Ovary (tissue), 10 donors: ENCODE measurements at places on chromosomes 5 and 9. TPM values are rescaled to one million over a fixed set of nuclear protein-coding genes. Genes with fewer than 3 reads are reported as not detected.

GRCh38 chr5:144121577-144121976 is 48.9 kb downstream of the YIPF5 start:
- H3K4me3 ChIP-seq, result no peak overlapping the region
- no peaks in the 10 kb centered on the region for H3K4me1 ChIP-seq
- no peaks in the 10 kb centered on the region for H3K36me3 ChIP-seq
- no peaks in the 10 kb centered on the region for H3K27me3 ChIP-seq
- DNase-seq, result no peak

DNA sequence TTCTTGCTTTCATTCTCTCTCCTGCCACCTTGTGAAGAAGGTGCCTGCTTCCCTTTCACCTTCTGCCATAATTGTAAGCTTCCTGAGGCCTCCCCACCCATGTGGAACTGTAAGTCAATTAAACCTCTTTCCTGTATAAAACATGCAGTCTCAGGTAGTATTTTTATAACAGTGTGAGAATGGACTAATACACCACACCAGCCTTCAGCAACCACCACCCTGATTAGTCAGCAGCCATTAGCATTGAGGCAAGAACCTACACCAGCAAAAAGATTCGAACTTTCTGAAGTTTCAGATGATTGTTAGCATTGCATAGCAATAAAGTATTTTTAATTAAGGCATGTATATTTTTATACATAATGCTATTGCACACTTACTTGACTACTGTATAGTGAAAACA is 980.2 kb downstream of the EFNA5 start:
- no peak overlapping the region for H3K4me3 ChIP-seq
- H3K27ac ChIP-seq, result no peak overlapping the region
- H3K4me1 ChIP-seq, result no peaks in the 10 kb centered on the region
- no peaks in the 10 kb centered on the region for H3K36me3 ChIP-seq

DNA sequence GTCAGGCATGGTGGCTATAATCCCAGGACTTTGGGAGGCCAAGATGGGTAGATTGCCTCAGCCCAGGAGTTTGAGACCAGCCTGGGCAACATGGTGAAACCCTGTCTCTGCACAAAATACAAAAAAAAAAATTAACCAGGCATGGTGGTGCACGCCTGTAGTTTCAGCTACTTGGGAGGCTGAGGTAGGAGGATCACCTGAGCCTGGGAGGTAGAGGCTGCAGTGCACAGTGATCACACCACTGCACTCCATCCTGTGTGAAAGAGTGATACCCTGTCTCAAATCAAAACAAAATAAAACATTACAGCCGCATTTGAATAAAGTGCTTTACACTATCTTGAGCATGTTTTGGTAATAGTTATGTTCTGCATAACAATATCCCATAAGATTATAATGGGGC is 74.0 kb downstream of the IQGAP2 start:
- no peaks in the 10 kb centered on the region for H3K4me1 ChIP-seq
- no peak overlapping the region for H3K27ac ChIP-seq
- no peak overlapping the region for H3K4me3 ChIP-seq
- H3K36me3 ChIP-seq, result no peaks in the 10 kb centered on the region

- H3K27me3 ChIP-seq, result no peaks in the 10 kb centered on the region
- H3K4me3 ChIP-seq, result no peak overlapping the region
- DNase-seq, result peak; percentile 16
Measured at GRCh38 chr5:158126442-158127405, 267.8 kb upstream of the CLINT1 start.

GRCh38 chr5:131968396-131968954 is 23.0 kb upstream of the MEIKIN start:
- H3K4me3 ChIP-seq, result no peak overlapping the region
- H3K36me3 ChIP-seq, result no peaks in the 10 kb centered on the region
- no peaks in the 10 kb centered on the region for H3K27me3 ChIP-seq

GRCh38 chr5:78504704-78505677 is 143.6 kb downstream of the LHFPL2 start:
- no peaks in the 10 kb centered on the region for H3K36me3 ChIP-seq
- peaks cover 15% of the 10 kb centered on the region for H3K4me1 ChIP-seq
- no peak overlapping the region for H3K4me3 ChIP-seq

DNA sequence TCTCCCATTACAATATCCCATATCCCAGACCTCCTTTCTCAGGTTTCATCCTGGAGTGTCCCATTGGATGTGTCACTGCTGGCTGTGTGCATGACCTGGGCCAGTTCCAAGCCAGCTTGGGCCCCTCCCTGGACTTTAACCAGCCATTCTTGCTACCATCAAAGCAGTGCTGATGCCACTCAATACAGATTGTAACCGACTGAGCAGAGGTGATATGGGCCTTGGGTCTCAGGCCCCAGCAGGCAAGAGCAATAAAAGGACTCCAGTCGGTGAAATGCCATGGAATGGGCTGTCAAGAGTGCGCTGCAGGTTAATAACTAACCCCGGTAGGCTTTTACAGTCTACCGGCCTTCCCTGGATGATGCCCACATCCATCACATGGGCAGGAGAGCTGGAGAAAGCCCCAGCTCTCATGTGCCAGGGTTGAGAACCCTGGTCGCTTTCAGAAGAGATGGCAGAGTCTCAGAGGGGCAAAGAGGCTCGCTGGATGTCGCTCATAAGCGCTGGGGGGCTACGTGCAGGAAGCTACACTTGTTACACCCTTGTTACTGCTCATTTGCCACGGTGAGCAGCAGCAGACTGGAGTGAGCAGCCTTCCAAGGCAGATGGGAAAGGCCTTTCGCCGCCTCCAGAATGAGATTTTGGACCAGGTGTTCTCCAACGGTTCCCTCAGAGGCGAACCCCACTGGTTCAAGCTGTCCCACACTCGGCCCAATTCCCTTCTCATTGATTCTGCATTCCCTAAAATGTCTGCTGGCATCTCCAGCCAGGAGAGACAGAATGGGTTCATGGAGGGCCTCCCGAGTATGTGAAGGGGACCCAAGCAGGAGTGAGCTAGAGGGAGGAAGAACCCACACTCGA is 13.2 kb downstream of the EPB41L4B start:
- H3K27ac ChIP-seq, result no peak overlapping the region
- no peaks in the 10 kb centered on the region for H3K27me3 ChIP-seq
- H3K4me3 ChIP-seq, result no peak overlapping the region
- DNase-seq, result no peak
- no peaks in the 10 kb centered on the region for H3K36me3 ChIP-seq
- H3K4me1 ChIP-seq, result peaks cover 9% of the 10 kb centered on the region

- no peak for DNase-seq
- H3K4me3 ChIP-seq, result no peak overlapping the region
- H3K4me1 ChIP-seq, result no peaks in the 10 kb centered on the region
- H3K27me3 ChIP-seq, result no peaks in the 10 kb centered on the region
- H3K36me3 ChIP-seq, result no peaks in the 10 kb centered on the region
- no peak overlapping the region for H3K27ac ChIP-seq
Measured at GRCh38 chr9:84371737-84372136, 31.2 kb upstream of the SLC28A3 start.

The PCDHB2 gene
- 3.9 TPM for total RNA-seq

The MGAT1 gene
- 154 TPM for total RNA-seq

The BAAT gene
- total RNA-seq, result not detected

The C5orf34 gene
- 0.61 TPM for total RNA-seq
